ENCODE measurements at places on chromosomes 2 and 18.

DNA sequence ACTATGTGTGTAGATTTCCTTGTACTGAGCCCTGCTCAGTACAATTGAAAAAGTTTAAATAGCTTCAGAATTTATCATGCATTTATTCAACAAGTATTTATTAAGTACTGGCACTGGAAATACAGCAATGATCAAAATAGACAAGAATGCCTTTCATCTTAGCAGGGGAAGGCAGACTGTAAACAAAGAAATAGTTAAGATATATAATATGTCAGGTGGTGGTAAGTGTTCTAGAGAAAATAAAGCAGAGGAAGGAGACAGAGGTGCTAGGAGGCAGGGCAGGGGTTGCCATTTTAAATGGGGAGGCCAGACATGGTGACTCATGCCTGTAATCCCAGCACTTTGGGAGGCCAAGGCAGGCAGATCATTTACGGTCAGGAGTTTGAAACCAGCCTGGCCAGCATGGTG is 13.6 kb upstream of the LIPG start:
- DNase-seq = no peak

- DNase-seq = no peak
Measured at GRCh38 chr18:23927821-23928746, 86.5 kb upstream of the TTC39C start.

- DNase-seq = no peak
Measured at GRCh38 chr2:161423421-161424393, 7.6 kb downstream of the TBR1 start.

- DNase-seq = no peak
Measured at GRCh38 chr18:28804512-28805202, 627.7 kb upstream of the CDH2 start.
